SJSA1 (cell line): ENCODE measurements at places on chromosomes 3 and 15.
A peak's percentile ranks its signal among the peaks of the same experiment; 100 is the strongest.

DNA sequence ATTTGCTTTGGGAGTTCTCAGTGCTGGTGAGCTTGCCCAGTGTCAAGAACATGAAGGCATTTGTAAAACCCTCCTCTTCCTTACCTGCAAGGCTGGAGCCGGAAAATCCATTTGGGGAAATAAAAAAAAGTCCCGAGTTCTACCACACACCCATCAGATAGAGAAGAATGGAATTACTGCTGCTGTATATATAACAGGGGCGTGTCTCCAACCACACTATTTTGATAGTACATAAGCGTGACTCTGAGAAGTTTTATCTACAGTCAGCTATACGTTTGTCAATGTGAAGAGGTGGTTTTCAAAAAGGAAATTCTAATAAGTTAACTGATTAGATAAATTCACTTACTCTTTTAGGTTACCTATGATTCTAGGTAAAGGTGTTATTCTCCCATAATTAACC is 1.3 kb upstream of the CPA3 start:
- DNase-seq: no peak

- no peak for DNase-seq
These were observed 36.7 kb upstream of the MRPS22 start for GRCh38 chr3:139307072-139307491.

- no peak for DNase-seq
These were observed 341.8 kb upstream of the SATB1 start for GRCh38 chr3:18766974-18767373.

GRCh38 chr3:124520970-124521369 is 209.3 kb upstream of the UMPS start:
- no peak for DNase-seq

DNA sequence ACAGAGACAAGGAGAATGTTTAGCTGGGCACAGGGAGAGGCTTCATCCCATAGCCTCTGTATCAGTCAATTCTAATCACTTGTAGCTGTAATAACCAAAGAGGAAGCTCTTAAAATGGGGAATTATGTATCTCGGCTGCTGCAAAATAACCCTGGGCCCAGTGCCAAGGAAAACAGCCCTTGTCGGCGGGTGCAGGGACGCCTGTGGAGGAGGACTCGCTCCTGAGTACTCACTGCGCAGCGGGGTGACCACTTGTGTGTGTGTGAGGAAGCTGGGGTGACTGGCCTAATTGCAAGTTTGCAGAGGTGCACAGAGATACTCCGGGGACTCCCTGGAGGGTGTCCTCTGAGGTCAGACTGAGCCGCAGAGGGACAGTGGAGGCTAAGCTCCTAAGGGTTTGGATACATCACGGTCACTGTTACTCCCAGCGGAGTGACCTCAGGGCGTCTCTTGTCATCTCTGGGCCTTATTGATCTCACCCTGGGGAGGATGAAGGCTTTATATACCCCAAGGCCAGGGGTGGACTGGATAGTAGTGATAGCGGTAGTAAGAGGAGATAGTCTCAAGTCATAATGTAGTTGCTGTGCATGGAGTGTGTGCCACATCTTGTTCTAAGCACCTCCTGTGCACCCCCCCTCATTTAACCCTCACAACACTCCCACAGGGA is 37.2 kb downstream of the SLC6A6 start:
- no peak for DNase-seq

DNA sequence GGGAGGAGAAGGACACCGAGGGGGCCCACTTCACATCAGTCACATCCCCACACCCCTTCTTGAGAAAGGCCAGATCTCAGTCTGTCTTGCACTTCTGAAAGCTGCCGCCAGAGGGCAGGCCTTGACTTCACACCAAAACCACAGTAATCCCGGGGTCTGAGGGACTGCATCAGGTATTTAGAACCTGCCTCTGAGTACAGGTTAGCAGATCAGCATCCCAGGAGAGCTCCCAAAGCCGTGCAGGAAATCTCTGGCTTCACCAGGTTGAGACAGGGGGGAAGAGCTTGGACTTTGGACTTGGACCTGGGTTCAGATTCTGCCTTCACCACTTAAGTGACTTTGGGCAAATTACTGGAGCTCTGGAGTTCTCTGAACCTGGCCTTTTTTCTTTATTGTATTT is 50.3 kb downstream of the LHFPL4 start:
- DNase-seq: peak; percentile 60

DNA sequence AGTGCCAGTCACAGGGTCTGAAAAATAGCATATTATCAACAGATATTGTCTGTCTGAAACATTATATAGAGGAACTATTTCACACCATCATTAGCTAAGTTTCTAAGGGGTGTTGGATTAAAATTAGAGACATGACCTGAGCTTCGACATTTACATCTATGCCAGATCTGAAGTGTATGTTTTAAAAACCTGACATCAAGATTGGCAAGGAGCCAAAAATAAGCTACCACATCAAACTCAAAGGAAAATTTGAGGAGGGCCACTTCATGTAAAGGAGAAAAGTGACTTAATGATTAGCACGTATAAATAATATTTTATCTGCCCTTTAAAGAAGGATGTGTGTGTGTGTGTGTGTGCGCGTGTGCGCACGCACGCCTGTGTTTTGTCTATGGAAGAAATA is 752.0 kb upstream of the GRM7 start:
- no peak for DNase-seq

DNA sequence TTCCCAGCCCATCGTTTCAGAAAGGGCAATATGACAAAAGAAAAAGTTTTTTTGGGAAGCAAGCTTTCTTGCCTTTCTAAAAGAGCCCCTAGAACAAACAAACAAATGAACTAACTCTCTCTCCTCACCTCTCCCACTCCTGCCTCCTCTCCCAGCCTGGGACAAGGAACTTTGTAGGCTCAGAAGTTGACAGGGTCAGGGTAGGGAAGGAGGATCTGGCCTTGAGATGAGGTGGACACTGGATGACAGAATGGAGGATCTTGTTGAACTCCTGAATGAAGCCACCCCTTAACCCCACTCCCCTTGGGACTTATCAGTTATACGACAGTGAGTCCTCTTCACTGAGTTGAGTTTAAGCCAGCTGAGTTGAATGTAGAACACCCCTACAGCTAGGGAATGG is 1.6 kb upstream of the ITGA11 start:
- no peak for DNase-seq

- no peak for DNase-seq
These were observed 655.2 kb upstream of the ADAMTS9 start for GRCh38 chr3:65343026-65343425.

DNA sequence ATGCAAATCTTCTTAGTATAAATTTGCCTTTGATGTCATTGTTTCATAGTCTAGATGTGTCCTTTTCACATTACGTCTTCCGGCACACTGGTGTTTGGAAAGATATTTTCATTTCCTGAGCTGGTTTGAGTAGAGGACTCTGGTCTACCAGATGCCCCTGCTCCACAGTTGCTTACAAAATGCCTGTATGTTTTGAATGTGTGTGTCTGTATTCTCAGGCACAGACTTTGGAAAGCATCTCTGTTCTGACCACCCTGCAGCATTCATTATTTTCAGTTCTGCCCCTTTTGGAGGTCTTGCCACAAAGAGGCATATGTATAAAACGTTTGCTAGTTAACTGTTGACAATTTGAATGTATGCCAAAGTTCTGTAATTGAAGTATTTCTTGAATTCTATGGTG is 236.0 kb upstream of the GOLIM4 start:
- DNase-seq: no peak

DNA sequence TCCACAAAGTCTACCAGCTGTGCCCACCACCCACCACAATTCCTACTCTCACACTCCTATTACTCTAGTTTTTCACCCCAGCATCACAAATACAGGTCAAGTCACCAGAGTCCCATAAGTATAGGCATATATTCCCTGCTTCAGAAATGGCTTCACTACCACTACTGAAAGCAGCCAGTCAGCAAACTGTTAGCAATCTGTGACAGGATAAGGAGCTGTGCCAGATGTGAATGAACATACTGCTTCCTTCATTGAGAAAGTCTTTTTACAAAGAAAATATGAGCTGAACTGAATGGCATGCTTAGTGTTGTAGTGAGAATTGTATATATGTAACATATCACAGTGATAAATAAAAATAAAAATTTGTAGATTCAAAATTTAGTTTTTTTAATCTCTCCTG is 76.8 kb downstream of the C3orf85 start:
- no peak for DNase-seq

- no peak for DNase-seq
These were observed 111.7 kb upstream of the CNTN6 start for GRCh38 chr3:981156-981555.

GRCh38 chr3:120302361-120302760 is 17.3 kb upstream of the GPR156 start:
- no peak for DNase-seq

GRCh38 chr15:29567336-29567735 is 254.9 kb downstream of the TJP1 start:
- no peak for DNase-seq

DNA sequence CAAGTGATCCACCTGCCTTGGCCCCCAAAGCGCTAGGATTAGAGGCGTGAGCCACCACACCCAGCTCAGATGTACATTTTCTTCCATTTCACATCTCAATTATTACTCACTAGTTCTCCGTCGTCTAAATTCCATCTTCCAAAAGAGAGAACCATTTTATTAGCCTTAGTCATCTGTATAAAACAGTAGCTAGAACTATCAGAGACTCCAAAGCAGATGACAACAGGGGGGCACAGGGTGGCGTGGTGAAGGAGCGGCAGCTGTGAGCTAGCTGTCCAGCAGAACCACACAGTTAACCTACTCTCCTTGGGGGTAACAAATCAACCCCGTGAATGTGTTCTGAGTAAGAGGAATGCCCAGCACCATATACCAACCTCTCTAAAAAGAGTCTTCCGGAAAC is 7.1 kb downstream of the SLC25A20 start:
- DNase-seq: no peak

DNA sequence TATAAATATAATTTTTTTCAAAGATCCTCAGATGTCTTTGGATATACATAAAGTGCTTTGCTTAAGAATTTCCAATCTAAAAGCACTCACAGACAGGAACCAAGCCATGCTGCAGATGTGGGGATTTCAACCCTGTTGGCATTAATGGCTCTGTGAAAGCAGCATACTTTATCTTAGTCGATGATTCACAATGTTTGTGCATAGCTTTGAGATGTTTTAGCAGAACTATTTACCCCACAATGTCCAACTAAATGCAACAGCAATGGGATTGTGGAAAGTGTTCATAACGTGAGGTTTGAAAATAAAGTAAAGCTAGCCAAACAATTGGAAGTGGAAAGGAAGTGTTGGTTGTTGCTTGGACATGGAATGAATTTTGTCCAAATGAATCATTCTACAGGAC is 371.4 kb downstream of the SOX2 start:
- peak; percentile 41 for DNase-seq

DNA sequence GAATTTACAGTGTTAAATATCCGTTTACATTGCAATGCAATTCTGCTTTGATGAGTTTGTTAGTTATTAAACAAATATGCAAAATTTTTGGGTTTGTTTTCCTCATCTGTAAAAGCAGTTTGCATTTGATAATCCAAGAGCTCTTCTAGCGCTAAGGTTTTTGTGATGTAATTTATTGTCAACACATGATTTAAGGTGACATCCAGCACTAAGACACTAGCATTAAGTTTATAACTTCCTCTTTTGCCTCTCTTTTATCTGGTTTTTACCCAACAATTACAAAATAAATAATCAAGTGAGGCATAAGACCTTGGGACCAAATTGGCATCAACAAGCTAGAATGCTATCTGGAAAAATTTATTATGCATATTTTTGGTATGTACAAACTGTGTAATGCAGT is 969 bp upstream of the DNAJC19 start:
- no peak for DNase-seq

DNA sequence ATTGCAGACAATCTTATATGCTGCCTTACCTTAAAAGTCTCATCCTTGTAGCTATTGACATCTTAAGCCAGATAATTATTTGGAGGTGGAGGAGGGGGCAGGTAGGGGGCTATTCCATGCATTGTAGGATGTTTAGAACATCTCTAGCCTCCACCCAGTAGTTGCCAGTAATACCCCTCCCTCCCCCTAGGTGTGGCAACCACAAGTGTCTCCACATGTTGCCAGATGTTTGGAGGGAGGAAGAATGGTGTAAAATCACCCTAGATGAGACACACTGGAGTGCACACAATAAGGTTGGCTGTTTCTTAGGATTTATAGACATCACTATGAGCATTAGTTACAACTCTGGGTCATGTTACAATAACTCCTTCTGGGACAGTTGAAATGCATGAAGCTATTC is 27.4 kb downstream of the GORASP1 start:
- no peak for DNase-seq

GRCh38 chr3:106428565-106428994 is 559.8 kb upstream of the CBLB start:
- DNase-seq: peak; percentile 41

DNA sequence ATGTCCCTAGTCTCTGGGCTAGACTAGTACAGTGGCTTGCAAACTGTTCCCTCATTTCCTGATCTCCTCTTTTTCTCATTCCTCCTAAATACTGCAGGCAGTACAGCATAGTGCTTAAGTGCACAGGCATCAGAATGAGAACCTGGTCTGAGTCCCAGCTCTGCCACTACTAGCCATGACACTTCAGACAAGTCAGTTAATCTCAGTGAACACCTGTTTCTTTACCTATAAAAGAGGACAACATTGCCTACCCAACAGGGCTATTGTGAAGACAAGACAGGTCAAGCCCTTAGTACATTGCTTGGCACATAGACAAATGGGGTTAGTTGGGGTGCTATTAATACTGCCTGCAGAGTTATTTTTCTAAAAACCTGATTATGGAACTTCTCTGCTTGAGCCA is 113.3 kb downstream of the RYR3 start:
- DNase-seq: no peak

DNA sequence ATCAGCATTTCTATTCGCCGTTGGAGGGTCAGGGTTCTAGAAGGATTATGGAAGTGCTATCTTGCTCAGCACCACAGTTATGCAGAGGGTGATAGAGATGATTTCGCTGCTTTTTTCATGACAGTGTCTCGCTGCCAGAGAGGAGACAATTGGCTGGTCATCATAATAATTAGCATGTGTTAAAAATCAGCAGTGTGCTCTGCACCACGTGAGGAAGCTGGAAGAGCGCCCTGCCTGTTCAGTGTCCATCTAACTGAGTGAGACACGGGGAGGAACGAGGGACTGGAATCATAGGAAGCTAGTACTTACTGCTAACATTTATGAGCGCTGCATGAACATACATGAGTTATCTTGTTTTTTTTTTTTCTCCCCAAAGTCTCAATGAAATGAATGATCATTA is 116.2 kb upstream of the PLAAT1 start:
- no peak for DNase-seq
